ENCODE measurements at places on chromosomes 3 and 15.

GRCh38 chr15:62737551-62737950 is 305.0 kb upstream of the TPM1 start:
- DNase-seq: no peak

- no peak for DNase-seq
Measured at GRCh38 chr15:32656091-32656490, 14.6 kb downstream of the SCG5 start.

- no peak for DNase-seq
Measured at GRCh38 chr15:90582553-90582952, 52.8 kb downstream of the CRTC3 start.

DNA sequence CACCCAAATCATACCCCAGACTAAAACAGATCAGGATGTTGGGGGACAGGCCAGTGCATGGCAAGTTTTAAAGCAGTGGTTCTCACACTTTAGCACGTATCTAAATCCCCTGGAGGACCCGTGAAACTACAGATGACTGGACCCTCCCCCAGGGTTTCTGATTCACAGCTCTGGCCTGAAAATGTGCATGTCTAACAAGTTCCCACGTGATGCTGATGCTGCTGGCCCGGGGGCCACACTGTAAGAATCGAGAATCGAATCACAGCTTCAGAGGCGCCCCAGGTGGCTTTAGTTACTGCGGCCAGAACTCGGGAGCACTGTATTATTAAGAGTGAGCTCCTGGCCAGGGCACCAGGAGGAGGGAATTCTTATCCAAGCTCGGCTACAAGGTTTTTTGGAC is 11.6 kb downstream of the ADAMTS17 start:
- DNase-seq: no peak

- DNase-seq: no peak
Measured at GRCh38 chr15:48170981-48171380, 7.1 kb downstream of the MYEF2 start.

GRCh38 chr3:177340243-177340830 is 143.1 kb upstream of the TBL1XR1 start:
- DNase-seq: no peak

GRCh38 chr15:81882504-81882903 is 163.3 kb downstream of the MEX3B start:
- no peak for DNase-seq

DNA sequence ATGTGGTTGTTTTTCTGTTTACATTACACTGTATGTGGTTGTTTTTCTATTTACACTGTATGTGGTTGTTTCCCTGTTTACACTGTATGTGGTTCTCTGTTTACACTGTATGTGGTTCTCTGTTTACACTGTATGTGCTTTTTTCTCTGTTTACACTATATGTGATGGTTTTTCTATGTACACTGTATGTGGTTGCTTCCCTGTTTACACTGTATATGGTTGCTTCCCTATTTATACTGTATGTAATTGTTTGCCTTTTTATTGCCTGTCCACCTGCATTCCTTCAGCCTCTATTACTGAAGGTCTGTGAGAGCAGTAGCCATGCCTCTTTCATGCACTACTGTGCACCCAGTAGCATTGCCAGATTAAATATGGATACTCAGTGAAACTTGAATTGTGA is 94.3 kb downstream of the MITF start:
- DNase-seq: no peak

DNA sequence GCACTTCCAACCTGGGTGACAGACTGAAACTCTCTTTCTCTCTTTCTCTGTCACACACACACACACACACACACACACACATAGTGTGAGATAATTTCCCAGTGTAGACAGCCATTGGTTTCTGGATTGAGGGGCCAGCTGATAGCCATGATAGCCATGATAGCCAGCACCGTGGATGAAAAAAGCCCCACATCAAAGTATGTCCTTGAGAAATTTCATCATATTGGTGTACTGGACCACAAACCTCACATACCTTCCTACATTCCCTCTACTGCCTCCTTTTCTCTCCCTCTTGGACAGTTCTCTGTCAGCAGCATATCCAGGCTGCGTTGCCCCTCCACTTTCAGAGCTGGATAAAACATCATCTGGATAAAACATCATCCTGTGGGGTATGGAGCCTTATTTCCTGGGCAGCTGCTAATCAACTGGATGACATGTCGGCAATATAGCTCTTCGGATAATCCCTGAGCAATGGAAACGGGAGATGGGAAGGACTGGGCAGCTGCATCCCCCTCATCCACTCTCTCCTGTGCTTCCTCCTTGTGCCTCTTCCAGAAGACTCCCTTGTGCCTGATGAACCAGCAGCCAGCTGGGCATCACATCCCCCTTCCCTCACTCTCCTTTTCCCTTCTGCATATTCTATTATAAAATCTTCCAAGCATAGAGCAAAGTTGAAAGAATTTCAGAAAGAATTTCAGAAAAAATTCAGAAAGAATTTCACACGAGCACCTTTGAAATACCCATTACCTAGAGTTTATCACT is 39.3 kb downstream of the GRK7 start:
- DNase-seq: no peak

DNA sequence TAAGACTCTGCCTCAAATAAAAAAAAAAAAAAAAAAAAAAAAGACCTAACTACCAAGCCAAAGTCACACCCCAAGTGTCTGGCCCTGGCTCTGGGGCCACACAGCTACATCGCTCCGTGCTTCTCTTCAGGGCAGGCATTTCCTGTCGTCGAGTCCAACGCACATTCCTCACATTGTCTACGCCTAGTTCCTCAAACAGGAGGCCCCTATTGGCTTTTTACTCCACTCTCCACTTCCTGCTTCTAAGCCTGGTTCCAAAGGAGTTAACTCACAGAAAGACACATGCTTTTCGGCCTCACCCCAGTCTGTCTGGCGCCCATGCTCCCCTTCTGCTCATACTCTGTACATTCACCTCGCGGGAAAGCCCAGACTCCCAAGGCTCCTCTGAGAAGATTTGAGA is 28.8 kb downstream of the KNG1 start:
- peak; percentile 66 for DNase-seq

- no peak for DNase-seq
Measured at GRCh38 chr3:155218462-155218861, 75.0 kb downstream of the STRIT1 start.

DNA sequence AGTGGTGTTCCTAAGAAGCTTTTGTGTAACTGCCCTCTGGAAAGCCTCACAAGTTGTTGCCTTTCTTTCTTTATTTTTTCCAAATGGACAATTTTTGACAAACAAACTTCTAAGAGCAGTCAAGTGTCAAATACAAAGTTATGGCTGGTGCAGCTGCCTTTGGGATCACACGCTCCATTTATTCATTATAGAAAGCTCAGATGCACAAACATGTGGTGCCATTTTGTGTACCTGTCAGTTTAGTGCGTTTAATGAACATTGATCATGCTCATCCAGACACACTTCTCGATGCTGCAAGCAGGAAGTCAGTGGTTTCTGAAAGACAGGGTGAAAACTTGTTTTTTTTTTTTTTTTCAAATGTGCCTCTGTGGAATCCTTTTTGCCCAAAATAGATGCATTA is 324.5 kb downstream of the CNTN4 start:
- no peak for DNase-seq

DNA sequence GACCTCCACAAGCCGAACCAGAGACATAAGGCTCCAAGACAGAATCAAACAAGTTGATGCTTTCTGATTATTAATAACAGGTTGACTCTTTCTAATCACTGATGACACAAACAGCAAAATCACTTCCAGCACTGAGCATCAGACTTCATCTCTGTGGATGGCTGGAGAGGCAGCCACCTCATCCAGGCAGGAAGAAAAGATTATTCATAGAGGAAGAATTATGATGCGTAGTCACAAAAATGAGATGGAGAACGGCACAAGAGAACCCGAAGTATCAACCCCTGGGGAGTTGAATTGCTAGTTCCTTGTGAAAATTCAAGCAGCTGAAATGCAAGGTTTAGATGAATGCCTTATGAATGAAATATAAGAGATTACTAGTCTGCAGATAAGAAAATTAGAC is 49.9 kb upstream of the LMCD1 start:
- no peak for DNase-seq
